ENCODE measurements at places on chromosomes 1 and 21.
A peak's percentile ranks its signal among the peaks of the same experiment; 100 is the strongest.

DNA sequence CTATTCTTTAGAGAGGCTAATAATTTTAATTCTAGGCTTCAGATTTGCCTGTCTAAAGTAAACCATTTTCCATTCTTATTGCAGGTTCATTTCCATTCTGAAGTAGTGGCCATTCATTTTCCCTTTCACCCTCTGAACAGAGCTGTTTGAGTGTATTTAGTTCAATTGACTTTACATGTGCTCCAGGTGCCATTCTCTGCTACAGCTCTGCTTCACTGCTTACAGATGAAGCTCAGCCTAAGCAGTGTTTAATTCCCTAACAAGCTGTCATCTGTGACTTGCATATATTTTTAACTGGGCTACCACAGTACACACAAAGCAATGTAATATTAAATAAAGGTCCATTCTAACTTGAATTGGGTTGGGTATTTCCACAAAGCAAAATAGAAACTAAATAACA lies 1031.6 kb downstream of the KCNT2 start:
- H3K4me3 ChIP-seq = no peak overlapping the region
- H3K27ac ChIP-seq = no peak overlapping the region
- H3K4me1 ChIP-seq = peaks cover 10% of the 10 kb centered on the region
- H3K36me3 ChIP-seq = no peaks in the 10 kb centered on the region

DNA sequence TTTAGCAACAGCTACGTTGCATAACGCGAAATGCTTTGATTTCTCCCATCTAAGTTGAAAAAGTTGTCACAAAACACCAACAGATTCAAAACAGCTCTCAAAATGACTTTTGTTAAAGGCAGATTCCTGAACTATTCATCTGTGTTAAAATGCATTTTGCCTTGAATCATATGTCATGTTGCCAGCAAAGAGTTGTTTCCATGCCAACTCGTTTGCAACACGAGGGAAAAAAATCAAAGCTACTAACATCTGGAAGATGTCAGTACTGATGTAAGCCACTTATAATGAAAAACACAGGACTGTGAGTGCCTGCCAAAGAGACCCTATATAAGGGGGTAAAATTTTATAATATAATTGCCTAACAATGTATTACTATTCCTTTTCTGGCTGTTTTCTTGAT lies 182.7 kb upstream of the PTBP2 start:
- H3K27ac ChIP-seq = no peak overlapping the region
- H3K4me1 ChIP-seq = peaks cover 4% of the 10 kb centered on the region
- no peak for DNase-seq
- no peaks in the 10 kb centered on the region for H3K27me3 ChIP-seq
- H3K4me3 ChIP-seq = no peak overlapping the region

- peaks cover 32% of the 10 kb centered on the region for H3K4me1 ChIP-seq
- H3K27me3 ChIP-seq = peaks cover 3% of the 10 kb centered on the region
- no peak for DNase-seq
- peak overlapping the region; percentile 99 for H3K27ac ChIP-seq
Observed at GRCh38 chr21:15066123-15066575, 1.3 kb upstream of the NRIP1 start.

DNA sequence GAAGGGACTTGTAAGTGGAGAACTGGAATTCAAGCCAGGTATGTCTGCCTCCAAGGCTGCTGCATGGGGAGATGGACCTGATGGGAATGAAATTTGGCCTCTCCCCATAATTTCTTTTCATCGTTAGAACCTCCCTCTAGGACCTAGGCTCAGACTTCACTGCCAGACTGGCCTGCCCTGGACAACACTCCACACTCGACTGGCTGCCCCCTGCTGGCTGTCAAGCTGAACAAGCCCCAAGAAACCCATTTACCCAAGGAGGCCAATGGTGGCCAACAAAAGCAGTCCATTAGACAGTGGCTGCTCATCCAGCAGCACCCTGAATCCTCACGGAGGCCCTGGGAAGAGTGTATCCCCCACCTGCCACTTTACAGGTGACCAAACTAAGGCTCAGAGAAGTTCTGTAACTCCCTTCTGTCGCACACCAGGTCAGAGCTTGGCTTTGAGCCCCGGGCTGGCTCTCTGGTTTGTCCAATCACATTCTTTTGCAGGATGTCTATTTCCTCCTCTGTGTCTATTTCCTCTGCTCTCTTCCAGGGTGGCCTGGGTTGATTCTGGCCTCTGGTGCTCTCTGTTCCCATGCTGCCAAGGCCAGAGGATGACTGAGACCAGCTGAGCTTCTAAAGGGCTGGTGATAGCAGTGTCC lies 3.8 kb downstream of the RNF186 start:
- H3K4me1 ChIP-seq = peaks cover 8% of the 10 kb centered on the region
- no peak for DNase-seq
- no peaks in the 10 kb centered on the region for H3K27me3 ChIP-seq
- H3K27ac ChIP-seq = no peak overlapping the region
- no peak overlapping the region for H3K4me3 ChIP-seq

- H3K27ac ChIP-seq = no peak overlapping the region
- H3K4me3 ChIP-seq = no peak overlapping the region
- no peaks in the 10 kb centered on the region for H3K27me3 ChIP-seq
- no peak for DNase-seq
Observed at GRCh38 chr1:246048693-246049092, 458.4 kb downstream of the SMYD3 start.

- H3K27ac ChIP-seq = no peak overlapping the region
- no peak for DNase-seq
- H3K4me3 ChIP-seq = no peak overlapping the region
- H3K4me1 ChIP-seq = peaks cover 3% of the 10 kb centered on the region
- H3K36me3 ChIP-seq = no peaks in the 10 kb centered on the region
Observed at GRCh38 chr1:225933072-225933471, 7.9 kb downstream of the LEFTY2 start.

GRCh38 chr1:175530183-175530582 lies 213.2 kb downstream of the TNR start:
- no peaks in the 10 kb centered on the region for H3K36me3 ChIP-seq
- no peak for DNase-seq
- peaks cover 6% of the 10 kb centered on the region for H3K27me3 ChIP-seq
- no peak overlapping the region for H3K4me3 ChIP-seq
- no peak overlapping the region for H3K27ac ChIP-seq

DNA sequence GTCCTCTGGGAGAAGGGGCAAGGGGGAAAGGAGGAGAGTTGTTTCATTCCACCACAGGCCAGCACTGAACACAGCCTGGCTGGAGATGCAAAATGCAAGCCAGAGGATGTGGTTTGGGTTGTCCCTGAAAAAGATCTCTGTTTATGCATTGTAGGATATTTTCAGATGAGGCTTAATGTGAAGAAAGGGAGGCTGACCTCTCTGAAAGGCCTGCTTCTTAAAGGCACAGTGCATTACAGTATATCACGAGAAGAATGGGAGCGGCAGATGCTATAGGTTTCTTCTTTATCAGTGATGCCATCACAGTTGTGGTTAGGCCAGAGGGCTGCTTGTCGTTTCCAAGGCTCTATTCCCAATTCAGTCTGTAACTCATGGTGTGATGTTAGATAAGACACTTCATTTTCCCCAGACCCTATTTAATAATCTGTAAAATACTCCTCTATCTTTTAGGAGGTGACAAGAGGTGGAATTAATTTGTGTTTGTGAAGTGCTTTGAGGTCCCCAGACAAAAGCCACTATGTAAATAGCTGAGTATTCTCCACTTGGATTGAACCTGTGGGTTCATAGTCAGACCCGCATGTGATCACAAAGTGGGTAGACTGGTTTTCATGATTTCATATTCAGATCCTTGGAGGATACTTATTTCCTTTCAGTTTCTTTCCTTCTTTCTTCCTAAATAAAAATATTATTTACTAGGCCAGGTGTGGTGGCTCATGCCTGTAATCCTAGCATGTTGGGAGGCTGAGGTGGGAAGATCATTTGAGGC lies 76.5 kb upstream of the WDR26 start:
- no peak for DNase-seq
- peaks cover 4% of the 10 kb centered on the region for H3K4me1 ChIP-seq
- peaks cover 10% of the 10 kb centered on the region for H3K27me3 ChIP-seq
- H3K4me3 ChIP-seq = no peak overlapping the region
- H3K27ac ChIP-seq = no peak overlapping the region

- H3K4me1 ChIP-seq = peaks cover 4% of the 10 kb centered on the region
- H3K27ac ChIP-seq = no peak overlapping the region
- no peaks in the 10 kb centered on the region for H3K36me3 ChIP-seq
- H3K27me3 ChIP-seq = peaks cover 18% of the 10 kb centered on the region
Observed at GRCh38 chr1:10836726-10837125, 40.3 kb upstream of the CASZ1 start.

DNA sequence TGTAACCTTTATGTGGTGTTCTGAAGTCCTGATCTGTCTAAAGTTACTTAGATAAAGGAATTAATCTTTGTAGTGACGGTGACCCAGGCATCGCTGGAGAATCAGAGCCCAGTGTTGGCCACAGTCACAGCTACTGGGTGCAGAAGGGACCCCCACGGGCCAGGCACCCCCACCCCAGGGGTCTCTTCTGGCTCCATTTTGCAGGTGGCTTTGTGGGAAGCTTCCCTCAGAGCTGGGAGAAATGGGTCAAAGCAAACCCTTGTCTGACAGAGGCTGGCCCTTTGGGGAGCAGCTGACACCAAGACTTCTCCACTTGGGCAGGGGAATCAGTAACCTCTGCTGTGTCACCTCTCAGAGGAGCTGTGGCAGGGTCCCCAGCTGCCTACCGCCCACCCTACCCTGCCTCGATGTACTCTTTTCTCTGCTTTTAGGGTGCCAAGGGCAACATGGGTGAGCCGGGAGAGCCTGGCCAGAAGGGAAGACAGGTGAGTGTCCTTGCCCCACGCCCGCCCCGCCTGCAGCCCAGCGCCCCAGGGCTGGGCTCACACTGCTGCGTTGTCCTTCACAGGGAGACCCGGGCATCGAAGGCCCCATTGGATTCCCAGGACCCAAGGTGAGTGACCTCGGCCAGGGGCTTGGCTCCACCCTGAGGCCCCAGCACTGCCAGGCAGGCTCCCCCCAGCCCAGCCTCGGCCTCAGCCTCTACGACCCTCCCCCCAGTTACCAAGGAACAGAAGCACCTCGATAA lies 17.7 kb downstream of the COL6A2 start:
- no peaks in the 10 kb centered on the region for H3K4me1 ChIP-seq
- DNase-seq = peak; percentile 5
- H3K27me3 ChIP-seq = no peaks in the 10 kb centered on the region
- H3K36me3 ChIP-seq = peaks cover 3% of the 10 kb centered on the region
- H3K27ac ChIP-seq = no peak overlapping the region

DNA sequence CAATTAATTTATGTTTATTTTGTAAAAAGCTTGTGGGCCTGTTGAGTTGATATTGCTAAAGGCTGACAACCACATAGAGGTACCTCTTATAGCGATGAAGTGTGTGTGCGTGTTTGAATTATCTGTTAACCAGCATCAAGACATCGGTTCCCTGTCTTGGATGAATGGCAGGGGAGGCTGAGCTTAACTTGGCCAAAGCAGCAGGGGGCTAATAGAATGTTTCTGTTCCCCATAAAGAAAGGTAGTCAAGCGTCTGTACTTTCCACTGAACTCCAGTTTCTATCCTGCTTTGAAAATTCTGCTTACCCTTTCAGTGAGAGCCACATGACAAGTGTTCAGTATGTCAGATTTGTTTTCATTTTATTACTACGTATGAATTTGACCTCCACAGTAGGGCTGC lies 63.0 kb downstream of the ROR1 start:
- H3K4me3 ChIP-seq = no peak overlapping the region
- H3K4me1 ChIP-seq = peaks cover 27% of the 10 kb centered on the region
- DNase-seq = no peak
- H3K27me3 ChIP-seq = no peaks in the 10 kb centered on the region
- peaks cover 3% of the 10 kb centered on the region for H3K36me3 ChIP-seq

Measured in progenitor cell of endocrine pancreas (in vitro differentiated cells).